ENCODE measurements at places on chromosomes 11 and 22.

GRCh38 chr11:8192016-8192895 is 23.4 kb upstream of the RIC3 start:
- DNase-seq, result peak; percentile 81

GRCh38 chr11:67640021-67640757 is 626 bp upstream of the TBX10 start:
- peak; percentile 66 for DNase-seq

DNA sequence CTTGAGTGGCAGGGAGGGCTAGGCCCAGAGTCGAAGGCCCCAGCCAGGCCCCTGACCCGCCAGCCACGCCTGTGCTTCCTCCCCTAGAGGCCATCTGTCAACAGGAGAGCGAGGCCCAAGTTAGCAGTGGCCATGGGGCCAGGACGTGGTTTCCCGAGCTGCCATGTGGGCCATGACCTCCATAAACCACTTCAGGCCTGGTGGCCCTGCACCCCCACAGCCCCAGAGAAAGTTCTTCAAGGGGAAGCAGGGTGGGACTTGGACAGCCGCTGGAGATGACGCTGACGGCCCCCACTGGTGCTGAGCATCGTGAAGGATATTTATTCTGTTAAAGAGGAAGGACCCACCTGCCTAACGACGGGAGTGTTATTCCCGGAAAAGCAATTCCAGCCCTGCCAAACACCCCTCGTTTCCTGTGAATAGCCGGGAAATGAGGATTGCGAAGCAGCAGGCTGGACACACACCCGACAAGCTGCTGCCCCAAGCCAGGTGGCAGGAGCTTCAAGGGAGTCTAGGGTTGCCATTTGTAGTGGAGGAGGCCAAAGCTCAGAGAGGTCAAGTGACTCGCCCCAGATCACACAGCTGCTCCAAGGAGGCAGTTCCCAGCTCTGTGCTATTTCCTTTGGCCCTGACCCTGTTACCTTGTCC is 12.8 kb downstream of the PRR5 start:
- DNase-seq, result no peak

- no peak for DNase-seq
These were observed 33.9 kb downstream of the LMO2 start for GRCh38 chr11:33857933-33858371.

DNA sequence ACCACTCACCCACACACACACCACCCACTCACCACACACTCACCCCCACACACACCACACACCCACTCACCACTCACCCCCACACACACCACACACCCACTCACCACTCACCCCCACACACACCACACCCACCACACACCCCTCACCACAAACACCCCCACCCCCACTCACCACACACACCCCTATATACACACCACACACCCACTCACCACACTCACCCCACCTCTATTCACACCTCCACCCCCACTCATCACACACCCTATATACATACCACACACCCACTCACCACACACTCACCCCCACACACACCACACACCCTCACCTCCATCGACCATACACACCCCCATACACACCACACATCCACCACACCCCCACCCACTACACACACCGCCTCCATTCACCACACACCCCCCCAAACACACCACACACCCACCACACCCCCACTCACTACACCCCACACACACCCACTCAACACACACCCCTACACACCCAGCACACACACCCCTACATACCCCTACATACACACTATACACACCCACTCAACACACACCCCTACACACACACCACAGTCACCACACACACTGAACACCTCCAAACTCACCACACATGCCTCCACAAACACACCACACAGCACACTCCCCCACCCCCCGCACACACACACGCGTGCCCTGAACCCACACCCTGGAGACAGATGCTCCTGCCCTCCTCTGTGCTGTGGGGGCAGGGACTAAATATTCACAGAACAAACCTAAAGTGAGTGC is 19.0 kb upstream of the TTLL12 start:
- DNase-seq, result no peak

DNA sequence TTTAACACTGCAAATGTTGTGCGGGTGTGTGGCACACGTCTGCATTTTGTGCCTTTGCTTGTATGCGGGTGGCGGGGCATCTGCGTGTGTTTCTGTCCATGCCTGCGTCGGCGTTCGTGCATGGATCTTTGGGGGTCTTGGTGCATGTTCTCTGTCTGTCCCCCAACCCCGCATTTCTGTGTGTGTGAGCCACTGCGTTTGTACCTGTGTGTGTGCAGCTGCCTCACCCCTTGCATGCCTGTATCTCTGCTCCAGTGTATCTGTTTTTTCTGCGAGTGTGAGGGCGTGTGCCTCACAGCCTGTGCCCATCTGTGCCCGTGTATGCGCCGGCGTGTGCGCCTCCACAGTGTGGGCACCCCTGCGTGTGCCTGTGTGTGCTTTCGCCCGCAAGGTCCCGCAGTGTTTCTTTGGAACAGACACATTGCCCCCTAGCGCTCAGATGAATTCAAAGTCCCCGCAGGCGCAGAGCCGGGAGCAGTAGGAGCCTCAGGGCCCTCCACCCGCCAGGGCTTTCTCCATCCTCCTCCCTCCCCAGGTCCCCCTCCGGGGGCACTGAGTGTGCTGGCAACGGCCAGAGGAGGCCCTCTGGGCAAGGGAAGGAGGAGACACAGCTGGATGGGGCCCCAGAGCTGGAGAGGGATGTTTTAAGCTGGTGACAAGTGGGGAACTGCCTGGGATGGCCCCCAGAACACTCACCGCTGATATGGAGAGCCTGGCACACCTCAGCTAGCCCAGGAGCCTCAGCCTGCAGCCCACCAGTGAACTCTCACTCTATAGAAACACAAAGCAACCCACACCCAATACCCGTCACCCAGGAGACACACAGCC is 3.1 kb upstream of the MN1 start:
- no peak for DNase-seq

DNA sequence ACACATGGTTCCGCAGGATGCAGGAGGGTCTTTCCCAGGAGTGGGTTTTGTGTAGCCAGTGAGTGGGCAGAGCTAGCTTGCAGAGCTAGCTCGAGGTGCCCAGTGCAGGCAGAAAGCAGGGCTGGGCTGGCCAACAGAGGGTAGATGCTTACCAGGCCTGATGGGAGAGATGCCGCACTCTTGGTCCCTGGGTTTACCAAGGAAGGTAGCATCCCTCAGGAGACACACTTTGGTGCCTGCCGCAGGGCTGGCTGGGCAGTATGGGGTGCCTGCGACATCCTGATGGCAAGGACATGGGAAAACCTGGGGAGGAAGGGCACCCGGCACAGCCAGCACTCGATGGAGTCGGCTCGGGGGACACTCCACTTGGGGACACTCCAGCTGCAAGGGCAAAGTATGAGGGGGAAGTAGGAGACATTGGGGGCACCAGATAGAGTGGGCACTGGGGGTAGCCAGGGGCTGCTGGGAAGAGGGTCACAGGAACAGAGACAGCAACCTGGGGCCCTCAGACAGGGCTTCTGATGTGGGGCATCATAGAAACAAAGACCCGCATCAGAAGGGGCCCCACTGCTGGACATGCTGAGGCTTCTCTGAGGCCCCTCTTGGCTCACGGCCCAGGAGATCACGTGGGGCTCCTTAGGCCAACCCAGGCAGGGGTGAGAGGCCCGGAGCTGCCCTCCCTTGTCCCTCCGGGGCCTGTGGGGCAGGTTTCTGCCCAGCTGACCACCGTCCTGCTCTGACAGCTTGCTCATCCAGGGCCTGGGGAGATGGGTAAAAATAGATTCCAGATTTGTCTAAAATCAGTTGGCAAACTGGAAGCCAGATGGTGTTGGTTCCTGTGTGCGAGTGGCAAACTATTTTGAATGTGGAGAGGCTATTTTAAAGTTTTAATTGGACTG is 89.8 kb downstream of the MORC2 start:
- no peak for DNase-seq
